ENCODE measurements at places on chromosomes 7 and 10.

- DNase-seq: no peak
Measured at GRCh38 chr10:6095810-6096570, 7.2 kb downstream of the RBM17 start.

DNA sequence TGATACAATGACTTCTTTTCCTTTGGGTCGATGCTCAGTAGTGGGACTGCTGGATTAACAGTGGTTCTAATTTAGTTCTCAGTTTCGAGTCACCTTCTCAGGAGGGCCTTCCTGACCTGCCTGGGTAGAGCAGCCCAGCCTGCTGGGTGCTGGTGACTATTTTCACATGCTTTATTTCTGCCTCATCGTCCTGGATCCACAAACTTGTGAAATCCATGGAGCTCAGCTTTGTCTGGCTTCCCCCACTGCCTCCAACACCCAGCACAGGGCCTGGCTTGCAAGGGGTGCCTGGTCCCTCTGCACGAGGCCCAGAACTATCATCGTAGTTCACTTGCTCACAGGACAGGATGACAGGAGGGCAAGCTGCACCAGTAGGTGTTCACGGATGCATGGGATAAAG, 46.9 kb downstream of the SPOCK2 start:
- DNase-seq: no peak

DNA sequence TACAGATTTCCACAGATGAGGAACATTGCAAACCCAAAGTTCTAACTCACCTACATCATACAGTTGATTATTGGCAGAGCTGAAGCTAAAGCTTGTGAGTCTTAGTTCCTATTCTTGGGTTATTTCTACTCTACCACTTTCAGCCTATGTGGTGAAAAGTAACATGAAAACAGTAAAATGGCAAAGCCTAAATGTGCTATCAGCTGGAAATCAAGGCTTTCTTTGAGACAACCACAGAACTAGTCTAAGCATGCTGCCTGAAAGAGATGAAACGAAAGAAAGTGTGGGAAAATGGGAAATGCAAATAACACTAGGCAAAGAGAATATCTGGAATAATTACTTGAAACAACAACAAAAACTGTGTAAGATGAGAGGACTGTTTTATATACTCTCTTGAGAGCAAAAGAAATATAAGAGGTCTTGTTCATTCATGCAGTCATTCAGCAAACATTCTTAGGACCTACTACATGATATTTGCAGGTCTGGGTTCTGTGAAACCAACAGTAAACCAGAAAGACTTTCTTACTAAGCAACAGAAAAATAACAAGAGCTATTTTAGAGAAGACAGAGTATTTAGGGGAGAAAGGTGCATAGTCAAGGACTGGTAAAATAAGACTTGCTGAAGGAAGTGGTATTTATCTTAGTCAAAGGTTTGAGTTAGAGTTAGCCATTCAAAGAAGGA, 437.1 kb downstream of the HTR7 start:
- DNase-seq: no peak

GRCh38 chr7:33243319-33243881, 114.0 kb downstream of the BBS9 start:
- peak; percentile 63 for DNase-seq

GRCh38 chr7:82506208-82506607, 62.6 kb upstream of the CACNA2D1 start:
- DNase-seq: no peak

DNA sequence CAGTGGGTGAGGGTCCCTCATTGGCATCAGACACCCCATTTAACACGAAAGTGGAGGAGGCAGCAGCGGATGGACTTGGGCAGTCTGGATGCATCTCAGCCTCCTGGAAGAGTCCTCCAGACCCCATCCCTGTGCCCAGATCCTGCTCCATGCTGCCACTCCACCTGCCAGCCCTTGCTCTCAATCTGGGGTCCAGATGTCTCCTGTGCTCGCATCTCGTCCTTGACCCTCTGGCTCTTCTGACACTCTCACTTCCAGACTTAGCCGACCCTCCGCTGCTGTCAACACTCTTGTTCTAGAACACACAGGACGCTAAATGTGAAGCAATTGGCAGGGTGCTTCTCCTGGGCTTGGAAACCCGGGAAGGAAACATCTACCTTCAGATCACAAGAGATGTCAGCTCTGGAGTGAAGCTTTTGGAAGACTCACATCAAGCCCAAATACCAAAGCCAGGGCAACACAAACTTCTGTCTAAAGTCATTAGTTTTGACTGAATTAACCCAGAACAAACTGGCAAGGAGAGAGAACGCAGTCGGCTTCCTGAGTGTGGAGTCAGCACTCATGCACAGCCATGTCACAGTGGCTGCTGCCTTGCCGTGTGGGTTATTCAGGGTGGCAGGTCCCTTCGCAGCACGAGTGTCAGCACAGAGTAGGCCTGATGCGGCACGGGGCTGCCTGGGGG, 379.1 kb downstream of the TCERG1L start:
- DNase-seq: no peak

DNA sequence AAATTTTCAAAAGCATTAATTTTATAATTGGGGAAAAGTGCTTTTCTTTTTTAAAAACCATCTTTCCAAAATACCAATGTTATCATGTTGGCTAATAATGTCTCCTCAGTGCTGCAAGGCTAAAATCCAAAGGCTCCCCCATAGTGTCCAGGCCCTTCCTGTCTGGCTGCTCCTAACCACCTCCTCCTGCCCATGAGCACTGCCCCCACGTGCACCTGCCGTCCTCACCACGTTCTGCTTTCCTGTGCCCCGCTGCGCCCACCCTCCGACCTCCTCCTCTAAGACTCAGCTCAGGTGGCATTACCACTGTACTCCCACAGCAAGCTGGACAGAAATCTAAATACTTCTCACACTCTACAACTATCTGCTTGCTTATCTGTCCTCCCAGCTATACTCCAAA, 17.7 kb downstream of the PAXIP1 start:
- DNase-seq: no peak

- no peak for DNase-seq
Measured at GRCh38 chr10:2392145-2392812, 655.0 kb upstream of the ADARB2 start.

GRCh38 chr7:44288381-44288685, 37.1 kb downstream of the CAMK2B start:
- no peak for DNase-seq

DNA sequence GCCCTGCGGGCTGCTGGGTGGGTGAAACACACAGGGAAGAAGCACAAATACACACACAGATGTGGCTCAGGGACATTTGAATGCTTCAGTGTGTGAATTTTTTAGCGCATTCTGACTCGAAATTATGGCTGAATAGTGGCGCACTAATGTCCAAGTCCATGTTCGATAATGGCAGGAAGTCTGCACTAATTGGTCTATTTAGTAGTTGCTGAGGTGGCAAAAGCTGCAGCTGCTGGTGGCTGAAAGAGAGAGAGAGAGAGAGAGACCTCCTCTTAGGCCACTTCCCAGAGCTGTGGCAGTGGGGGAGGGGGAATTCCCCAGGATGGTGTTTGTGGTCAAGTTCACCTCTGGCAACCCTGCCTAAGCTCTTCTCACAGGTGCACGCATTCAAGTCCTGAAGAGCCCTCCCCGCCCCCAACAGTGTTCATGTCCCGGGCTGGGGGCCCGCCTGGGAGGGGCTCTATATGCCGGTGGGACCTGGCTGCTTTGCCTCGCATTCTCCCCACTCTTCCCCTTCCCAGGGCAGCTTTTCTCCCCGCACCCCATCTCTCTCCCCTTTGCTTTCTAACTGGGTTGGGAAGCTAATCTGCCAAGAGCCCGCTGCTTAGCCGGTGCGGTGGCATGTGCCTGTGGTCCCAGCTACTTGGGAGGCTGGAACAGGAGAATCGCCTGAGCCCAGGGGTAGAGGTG, 6.0 kb upstream of the MNX1 start:
- DNase-seq: no peak

GRCh38 chr7:108093851-108094331, 36.3 kb downstream of the LAMB4 start:
- DNase-seq: no peak

DNA sequence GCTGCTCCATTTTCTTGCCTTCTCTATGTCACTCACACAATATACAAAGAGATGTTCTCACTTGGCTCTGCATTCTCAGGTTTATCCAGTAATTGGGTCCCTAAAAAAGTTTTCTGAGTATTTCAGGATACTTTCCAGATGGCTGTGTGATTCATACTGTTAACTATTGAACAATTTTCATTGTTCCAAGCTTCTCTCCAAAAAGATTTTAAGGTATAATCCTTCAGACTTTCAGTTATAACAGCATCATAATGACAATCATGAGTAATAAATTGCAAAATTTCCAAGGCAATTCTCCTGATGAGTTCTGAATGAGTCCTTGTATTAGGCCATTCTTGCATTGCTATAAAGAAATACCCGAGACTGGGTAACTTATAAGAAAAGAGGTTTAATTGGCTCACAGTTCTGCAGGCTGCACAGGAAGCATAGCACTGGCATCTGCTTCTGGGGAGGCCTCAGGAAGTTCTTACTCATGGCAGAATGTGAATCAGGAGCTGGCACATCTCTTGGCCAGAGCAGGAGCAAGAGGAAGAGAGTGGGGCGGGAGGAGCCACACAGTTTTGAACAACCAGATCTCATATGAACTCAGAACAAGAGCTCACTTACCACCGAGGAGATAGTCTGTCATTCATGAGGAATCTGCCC, 148.1 kb downstream of the SLC16A9 start:
- peak; percentile 54 for DNase-seq

- peak; percentile 15 for DNase-seq
Measured at GRCh38 chr7:135713836-135714470, 14.0 kb downstream of the SLC13A4 start.

- peak; percentile 35 for DNase-seq
Measured at GRCh38 chr10:132027423-132027983, 38.2 kb upstream of the JAKMIP3 start.
